Lower leg skin (tissue), 4 donors: ENCODE measurements at places on chromosomes 6 and 20. TPM values are rescaled to one million over a fixed set of nuclear protein-coding genes. Genes with fewer than 3 reads are reported as not detected.

HEBP2 gene
- 141 TPM for total RNA-seq

MEI4 gene
- not detected for total RNA-seq

PGC gene
- not detected for total RNA-seq

PARD6B gene
- 10.5 TPM for total RNA-seq

SAMD10 gene
- 11.1 TPM for total RNA-seq

GRM1 gene
- total RNA-seq: 0.10 TPM

C20orf144 gene
- total RNA-seq: not detected

CDH26 gene
- 10.6 TPM for total RNA-seq

PLAGL1 gene
- total RNA-seq: 25.4 TPM

GABRR1 gene
- total RNA-seq: 0.17 TPM

HAO1 gene
- not detected for total RNA-seq

BMP2 gene
- total RNA-seq: 42.8 TPM

IMPG1 gene
- total RNA-seq: not detected

NKX2-4 gene
- total RNA-seq: not detected

- DNase-seq: no peak
Measured at GRCh38 chr20:57460781-57461465, 64.0 kb downstream of the CTCFL start.

DNA sequence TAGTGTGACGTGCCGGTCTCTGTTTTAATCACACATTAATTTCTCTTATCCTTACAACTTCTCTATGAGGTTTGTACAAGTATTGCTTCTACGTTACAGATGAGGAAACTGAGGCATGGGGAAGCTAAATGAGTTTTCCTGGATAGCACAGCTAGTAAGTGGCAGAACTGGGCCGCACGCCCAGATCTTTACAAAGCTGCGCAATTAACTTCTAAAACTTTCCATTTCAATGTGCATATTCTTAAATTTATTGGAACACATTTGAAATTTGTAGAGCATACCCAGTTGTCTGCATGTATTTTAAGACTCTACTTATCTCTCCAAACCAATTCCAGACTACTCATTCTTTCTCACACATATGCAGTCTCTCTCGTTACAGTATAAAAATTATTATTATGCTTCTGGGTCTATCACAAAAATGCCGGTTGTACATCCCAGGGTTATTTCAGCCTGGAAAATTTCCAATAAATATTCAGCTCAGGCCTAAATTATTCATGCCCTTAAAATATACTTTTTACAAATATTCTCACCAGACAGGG lies 10.2 kb upstream of the PERP start:
- no peak for DNase-seq

DNA sequence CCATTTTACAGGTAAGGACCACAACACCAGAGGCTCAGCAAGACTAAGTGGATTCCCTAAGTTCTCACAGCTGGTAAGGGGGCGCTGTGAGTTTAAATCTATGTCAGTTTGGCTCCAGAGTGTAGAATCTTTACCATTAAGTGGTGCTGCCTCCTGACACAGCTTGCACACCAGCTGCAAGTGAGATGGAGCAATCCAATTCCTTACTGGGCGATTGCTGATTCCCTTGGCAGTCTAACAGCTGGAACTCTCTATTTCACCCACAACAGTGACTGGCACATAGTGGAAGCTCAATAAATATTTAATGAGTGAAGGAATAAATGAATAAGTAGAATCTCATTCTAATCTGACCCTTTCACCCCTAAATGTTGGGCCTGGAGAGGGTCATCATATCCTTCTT lies 176.7 kb downstream of the CLIC5 start:
- no peak for DNase-seq

DNA sequence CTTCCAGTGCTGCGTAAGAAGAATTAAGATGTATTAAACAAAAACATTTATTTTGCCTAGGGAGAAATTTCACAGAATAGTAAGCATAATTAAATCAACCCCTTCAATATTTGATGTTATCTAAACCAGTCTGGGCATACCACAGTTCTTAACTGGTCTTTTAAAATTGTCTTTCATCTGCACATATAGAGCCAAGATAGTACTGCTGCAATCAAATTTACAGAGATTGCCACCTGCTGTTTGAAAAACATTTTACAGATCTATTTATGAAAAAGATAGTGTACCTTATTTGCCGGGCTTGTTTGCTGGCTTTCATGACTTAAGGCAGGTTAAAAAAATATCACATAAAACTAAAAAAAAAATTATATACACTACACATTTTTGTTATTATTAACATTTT lies 323.2 kb downstream of the ADGRB3 start:
- DNase-seq: no peak

DNA sequence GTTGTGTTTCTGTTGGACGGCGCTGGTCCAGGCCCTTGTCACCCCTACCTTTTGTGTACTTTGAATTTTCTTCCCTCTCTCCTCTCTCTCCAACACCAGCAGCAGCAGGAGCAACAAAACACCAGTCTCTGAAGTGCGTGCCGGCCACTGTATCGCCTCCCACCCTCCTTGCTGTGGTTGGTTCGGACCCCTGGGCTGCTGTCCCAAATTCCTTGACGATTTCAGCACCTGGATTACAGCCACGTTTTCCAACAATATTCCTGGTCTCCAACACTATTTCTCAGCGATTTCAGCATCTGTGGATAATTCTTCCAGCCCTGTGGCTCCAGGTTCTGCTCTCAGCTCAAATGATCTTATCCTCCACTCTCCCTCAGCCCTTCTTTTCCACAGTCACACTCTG lies 11.8 kb downstream of the MAS1 start:
- no peak for DNase-seq

DNA sequence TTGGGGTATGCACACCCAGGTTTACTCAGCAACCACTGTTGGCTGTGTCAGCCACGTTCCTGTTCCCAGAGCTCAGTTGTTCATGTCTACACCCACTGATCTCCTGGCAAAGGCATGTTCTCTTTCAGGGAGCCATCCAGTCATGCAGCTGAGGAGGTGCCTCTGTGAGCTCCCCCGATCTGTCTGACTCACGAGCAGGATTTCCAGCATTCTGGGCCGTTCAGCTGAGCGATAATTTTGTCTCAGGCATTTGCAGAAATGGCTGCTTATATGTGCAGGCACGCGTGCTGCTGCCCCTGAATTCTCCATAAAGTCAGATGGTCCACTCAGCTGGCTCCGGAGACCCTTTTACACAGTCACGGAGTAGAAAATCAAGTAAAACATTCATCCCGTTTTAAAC lies 78.4 kb upstream of the IYD start:
- no peak for DNase-seq

GRCh38 chr20:37919389-37920040 lies 16.6 kb downstream of the VSTM2L start:
- no peak for DNase-seq

- no peak for DNase-seq
Measured at GRCh38 chr6:122050242-122050755, 349.2 kb upstream of the HSF2 start.

DNA sequence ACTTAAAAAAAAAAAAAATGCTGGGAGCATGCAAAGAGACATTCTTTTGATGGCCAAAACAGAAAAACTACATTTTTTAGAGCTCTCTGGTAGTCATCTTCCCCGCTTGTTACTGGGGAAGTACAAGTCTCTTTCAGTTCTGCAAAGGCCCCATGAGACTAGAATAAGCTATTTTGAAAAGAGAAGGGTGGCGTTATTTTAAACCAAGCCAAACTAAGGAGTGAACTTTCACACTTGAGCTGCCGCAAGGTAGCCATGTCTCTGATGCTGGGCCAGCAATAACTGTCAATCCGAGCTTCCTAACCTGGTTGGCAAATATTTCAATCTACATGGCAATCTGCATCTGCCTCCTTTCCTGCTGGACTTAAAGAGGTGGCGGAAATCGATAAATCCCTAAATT lies 96.7 kb downstream of the L3MBTL3 start:
- DNase-seq: no peak

GRCh38 chr6:106727480-106728149 lies 98.2 kb downstream of the QRSL1 start:
- DNase-seq: no peak

GRCh38 chr6:10809098-10809497 lies 29.2 kb downstream of the MAK start:
- no peak for DNase-seq

DNA sequence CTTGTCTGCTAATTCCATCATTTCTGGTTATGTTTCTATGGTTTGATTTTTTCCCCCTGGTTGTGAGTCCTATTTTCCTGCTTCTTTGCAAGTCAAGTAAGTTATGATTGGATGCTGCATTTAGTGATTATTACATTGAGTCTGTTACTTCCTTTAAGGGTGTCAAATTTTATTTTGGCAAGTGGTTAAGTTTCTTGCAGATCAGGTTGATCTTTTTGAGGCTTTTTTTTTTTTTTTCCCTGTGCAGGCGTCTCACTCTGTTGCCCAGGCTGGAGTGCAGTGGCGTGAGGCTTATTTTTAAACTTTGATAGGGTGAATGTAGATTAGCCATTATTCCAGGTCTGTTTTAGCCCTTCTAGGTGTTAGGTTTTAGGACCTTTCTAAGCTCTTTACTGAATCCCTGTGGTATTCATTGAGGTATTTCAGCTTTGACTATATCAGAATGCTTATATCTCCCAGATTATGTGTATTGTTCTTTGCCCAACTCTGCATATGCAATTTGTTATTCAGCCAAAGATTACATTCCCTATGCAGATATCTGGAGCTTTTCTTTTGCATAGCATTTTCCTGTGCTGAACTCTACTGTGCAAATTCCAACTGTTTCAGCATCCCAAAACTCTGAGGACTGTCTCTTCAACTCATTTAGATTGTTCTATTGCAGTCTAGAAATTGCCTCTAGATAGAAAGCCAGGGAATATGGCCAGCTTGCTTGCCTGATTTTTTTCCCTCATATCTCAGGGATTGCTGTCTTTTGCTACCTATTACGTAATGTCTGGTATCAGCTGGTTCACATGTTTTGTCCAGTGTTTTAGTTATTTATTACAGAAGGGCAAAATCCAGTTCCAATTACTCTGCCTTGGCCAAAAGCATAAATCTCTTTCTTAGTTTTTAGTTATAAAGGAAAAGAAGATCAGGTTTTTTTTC lies 113.3 kb downstream of the AFG1L start:
- DNase-seq: no peak

DNA sequence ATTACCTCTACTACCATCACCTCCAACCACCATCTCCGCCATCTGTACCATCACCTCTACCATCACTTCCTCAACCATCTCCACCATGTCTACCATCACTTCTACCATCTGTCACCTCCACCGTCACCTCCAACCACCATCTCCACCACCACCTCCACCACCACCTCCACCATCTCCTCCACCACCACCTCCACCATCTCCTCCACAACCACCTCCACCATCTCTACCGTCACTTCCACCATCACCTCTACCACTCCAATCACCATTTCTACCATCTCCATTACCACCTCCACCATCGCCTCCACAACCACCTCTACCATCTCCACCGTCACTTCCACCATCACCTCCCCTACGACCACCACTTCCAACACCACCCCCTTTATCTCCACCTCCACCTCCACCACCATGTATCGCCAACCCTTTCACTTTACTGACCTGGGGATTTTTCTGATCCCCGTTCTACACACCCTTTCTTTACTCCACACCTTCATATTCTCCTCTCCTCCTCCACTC lies 2.3 kb downstream of the IPCEF1 start:
- no peak for DNase-seq

GRCh38 chr6:83556871-83557270 lies 44.5 kb downstream of the PRSS35 start:
- no peak for DNase-seq

- DNase-seq: peak; percentile 92
Measured at GRCh38 chr20:39775110-39775509, 813.0 kb downstream of the DHX35 start.

- DNase-seq: no peak
Measured at GRCh38 chr20:44111712-44112335, 75.2 kb downstream of the JPH2 start.

GRCh38 chr6:54981276-54981609 lies 134.7 kb downstream of the FAM83B start:
- no peak for DNase-seq

- no peak for DNase-seq
Measured at GRCh38 chr6:70315079-70315751, 12.3 kb upstream of the COL9A1 start.

DNA sequence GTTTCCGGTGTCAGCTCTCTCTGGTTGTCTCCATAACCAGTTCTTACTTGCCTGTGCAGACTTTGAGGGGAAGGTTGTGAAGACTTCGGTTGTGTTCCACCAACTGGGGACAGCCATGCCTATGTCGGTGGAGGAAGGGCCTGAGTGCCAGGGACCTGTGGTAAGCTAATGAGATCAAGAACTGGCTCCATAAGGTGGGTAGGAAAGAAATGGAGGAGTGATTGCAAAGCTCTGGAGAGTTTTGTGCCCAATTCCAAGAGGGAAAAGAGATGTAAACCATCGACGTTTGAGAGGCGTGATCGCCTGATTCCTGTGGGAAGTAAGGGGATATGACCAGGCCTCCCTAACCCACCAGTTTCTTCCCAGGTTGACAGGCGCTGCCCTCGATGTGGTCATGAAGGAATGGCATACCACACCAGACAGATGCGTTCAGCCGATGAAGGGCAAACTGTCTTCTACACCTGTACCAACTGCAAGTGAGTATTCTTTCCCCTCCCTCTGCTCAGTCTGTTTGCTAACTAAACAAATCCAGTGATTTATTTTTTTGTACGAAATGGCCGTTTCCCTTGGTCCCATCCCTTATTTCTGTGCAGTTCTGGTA lies 893 bp downstream of the POLR1H start:
- DNase-seq: no peak

- peak; percentile 89 for DNase-seq
Measured at GRCh38 chr20:62363920-62364851, 2.9 kb downstream of the LAMA5 start.

DNA sequence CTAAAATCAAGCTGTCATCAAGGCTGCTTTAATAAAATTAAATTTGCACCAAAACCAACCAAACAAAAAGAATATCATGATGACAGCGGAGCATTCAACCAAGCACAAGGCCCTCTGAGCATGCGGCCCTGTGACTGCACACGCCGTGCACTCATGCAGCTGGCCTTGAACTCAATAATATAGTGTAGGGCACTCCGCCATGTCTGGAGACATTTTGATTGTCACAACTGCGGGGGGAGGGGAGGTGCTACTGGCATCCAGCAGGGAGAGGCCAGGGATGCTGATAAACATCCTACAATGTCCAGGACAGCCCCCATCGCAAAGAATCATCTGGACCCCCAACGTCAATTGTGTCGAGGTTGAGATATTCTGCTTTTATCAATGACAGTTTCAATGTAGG lies 9.7 kb downstream of the MOCS3 start:
- DNase-seq: no peak

GRCh38 chr6:155093430-155093829 lies 98.3 kb downstream of the TIAM2 start:
- DNase-seq: no peak

- no peak for DNase-seq
Measured at GRCh38 chr20:4820806-4821518, 99.3 kb downstream of the PRND start.

DNA sequence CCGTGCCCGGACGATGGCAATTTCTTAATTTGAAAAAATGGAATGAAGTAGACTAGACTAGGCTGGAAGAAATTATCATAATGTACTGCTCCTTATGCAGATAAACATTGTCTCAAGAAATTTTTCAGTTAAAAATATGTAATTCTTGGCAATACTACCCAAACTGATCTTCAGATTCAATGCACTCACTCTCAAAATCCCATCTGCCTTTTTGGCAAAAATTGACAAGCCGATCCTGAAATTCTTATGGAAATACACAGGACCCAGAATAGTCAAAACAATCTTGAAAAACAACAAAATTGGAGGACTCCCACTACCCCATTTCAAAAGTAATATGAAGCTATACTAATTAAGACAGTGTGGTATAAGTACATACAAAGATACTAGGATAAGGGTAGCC lies 19.0 kb downstream of the SLC23A2 start:
- DNase-seq: no peak

- no peak for DNase-seq
Measured at GRCh38 chr6:27507041-27507956, 34.4 kb upstream of the ZNF184 start.

GRCh38 chr6:89084542-89084941 lies 4.0 kb downstream of the PNRC1 start:
- no peak for DNase-seq
